Activated gamma-delta T cell treated with anti-CD3 and anti-CD28 coated beads, Interleukin-2, amount 50 U/mL, for 16 hours (primary cell): ENCODE measurements at places on chromosomes 1 and 21.

GRCh38 chr1:209080170-209080781 is 503.2 kb upstream of the CAMK1G start:
- DNase-seq, result no peak

- DNase-seq, result no peak
Measured at GRCh38 chr1:242206994-242207393, 208.1 kb upstream of the MAP1LC3C start.

DNA sequence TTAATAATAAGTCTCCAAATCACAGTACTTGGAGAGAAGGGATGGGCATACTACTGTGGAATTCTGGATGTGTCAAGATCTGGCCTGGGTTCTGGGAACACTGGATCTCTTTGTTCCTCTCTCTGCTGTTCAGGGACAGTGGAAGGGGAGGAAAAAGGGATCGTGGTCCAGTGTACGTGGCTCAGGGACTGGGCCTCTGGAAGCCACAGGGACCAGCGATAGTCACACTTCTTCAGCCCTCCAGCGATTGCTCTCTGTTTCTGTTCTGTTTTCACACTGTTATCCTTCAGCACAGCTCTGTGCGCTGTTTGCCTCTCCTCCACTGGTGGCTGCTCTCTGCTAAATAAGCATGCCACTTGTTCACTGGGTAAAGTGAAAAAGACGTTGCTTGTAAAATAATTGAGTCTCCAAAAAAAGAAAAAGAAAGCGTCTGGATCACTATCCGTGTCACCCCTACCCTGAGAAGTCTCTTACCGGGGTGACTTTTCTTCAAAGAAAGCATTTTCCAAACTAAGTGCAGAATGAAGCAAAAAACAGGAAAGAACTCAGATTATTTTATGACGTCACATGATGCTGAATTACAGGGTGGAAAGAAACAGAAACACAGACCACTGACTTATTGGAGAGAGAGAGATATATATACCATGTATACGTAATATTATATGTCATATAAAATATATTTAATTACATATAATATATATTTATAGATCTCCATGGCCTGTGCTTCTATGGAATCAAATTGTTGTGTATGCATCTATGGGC is 279.4 kb downstream of the RGS7 start:
- DNase-seq, result no peak

GRCh38 chr1:200281201-200281835 is 128.5 kb downstream of the ZNF281 start:
- no peak for DNase-seq

- DNase-seq, result no peak
Measured at GRCh38 chr1:243729956-243730355, 120.1 kb downstream of the AKT3 start.

- DNase-seq, result no peak
Measured at GRCh38 chr1:184695023-184695422, 59.6 kb downstream of the EDEM3 start.

DNA sequence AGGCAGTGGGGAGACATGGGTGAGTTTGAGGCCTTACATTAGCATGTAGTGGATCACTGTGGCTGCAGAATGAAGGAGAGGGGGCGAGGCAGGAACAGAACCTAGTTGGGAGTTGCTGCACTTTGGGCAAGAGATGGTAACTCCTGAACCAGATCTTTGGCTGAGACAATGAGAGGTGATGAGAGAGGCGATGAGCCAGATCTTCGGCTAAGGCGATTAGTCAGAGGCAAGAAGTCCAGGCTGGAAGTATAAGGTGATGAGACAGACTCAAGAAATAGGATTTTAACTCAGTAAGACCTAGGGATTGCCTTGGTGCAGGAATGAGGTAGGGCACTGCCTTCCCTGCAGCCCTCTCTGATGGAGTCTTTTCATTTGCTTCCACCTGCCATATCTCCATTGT is 9.1 kb upstream of the ARTN start:
- DNase-seq, result no peak

DNA sequence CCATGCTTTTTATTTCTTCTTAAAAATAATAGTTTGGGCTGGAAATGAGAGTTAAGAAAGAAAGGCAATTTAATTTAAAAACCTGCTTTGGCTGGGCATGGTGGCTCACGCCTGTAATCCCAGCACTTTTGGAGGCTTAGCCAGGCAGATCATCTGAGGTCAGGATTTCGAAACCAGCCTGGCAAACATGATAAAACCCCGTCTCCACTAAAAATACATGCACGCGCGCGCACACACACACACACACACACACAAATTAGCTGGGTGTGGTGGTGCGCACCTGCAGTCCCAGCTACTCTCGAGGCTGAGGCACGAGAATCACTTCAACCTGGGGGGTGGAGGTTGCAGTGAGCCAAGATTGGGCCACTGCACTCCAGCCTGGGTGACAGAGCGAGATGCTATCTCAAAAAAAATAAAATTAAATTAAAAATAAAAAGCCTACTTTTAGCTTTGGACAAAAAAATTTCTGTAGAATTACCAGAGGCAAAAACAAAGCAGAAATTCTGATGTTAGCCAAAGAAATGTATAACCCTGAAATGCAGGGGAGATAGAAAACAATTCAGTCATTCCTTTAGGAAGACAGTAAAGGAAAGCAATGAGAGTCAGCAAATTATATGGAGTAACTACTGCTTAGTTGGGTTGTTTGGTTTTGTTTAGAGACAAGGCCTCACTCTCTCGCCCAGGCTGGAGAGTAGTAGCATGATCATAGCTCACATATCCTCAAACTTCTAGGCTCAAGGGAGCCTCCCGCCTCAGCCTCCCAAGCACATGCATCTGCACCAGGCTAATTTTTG is 15.7 kb upstream of the IPP start:
- no peak for DNase-seq

DNA sequence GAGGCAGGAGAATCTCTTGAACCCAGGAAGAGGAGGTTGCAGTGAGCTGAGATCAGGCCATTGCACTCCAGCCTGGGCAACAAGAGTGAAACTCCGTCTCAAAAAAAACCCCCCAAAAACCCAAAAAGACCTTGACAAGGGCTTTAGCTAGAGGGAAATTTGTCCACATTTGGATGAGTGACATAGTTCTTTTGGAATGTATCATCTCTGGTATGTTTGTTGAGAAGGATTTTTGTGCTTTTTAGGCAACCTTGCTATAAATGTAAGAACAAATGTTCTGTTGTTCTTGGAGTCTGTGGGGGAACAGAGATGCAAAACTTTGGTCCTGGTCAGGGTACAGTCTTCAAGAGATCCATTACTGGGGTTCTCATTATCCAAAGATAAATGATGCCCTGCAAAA is 28.9 kb downstream of the INAVA start:
- no peak for DNase-seq
